Left cardiac atrium (tissue), 4 donors: ENCODE measurements at places on chromosomes 11 and 22. TPM values are rescaled to one million over a fixed set of nuclear protein-coding genes. Genes with fewer than 3 reads are reported as not detected.

GRCh38 chr11:97865424-97866012 is 1155.2 kb upstream of the CNTN5 start:
- DNase-seq = no peak

DNA sequence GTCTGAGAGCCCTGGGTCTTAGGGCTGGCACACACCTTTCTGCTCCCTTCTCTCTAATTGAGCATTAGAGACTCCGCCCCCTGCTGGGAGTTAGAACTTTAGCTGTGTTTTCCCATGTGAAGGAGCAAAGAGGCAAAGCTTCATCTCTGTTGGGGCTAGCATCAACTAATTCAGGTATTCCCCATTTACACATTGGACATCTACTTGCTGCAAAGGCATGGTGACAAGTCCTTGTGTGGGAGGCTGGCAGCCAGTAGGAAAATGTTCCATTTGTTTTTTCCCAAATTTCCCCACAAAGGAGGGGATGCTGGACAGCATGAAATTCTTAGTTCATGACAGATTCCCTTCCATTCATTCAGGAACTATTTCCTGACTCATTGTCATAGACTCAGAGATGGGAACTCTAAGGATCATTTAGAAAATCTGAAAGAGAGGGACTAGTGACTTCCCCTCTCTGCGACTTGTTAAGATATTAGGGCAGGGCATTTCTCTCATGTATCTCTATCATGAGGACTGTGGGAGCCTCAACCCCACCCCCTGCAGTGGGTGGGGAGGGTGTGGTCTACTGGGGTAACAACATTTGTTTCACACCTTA is 3.6 kb downstream of the CD44 start:
- no peak for DNase-seq

DNA sequence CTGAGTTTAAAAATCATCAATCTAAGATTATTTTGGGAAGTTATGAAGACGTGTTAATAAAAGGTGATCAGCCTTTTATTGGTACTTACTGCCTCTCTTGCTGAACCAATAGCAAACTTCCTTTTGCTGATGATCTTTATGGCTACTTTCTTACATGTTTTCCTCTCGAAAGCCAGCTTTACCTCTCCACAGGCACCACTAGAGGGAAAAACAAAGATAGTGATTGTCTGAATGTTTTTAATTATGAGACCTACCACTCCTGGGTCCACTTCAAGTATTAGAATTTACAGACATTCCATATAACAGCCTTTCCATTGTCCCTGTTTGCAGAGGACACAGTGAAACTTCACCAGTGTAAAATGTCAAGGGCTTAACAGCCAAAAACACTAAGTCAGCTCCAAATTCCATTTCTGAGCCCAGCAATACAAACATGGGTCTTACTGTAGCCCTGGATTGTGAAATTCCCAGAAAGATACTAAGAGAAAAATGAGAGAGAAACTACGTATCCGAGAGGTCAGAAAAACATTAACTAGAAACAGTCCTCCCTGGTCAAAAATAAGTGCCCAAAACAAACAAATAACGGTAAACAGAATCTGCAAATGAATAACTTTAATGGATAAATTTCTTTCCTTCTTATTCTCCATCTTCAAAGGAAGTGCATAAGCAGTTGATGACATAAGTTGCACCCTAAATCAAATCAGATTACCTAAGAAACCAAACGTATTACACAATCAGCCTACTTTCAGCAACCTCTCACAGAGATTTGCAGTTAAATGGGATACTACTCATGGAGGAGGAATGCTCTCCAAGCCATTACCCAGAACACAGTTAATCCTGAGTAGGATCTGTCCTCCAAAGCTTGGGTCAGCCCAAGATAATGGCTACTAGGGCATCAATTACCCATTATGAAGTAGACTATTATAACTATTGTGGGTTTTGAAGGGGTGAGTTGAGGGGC is 29.5 kb downstream of the CHEK2 start:
- no peak for DNase-seq

- no peak for DNase-seq
These were observed 58.9 kb upstream of the ARHGAP32 start for GRCh38 chr11:129251067-129251466.

DNA sequence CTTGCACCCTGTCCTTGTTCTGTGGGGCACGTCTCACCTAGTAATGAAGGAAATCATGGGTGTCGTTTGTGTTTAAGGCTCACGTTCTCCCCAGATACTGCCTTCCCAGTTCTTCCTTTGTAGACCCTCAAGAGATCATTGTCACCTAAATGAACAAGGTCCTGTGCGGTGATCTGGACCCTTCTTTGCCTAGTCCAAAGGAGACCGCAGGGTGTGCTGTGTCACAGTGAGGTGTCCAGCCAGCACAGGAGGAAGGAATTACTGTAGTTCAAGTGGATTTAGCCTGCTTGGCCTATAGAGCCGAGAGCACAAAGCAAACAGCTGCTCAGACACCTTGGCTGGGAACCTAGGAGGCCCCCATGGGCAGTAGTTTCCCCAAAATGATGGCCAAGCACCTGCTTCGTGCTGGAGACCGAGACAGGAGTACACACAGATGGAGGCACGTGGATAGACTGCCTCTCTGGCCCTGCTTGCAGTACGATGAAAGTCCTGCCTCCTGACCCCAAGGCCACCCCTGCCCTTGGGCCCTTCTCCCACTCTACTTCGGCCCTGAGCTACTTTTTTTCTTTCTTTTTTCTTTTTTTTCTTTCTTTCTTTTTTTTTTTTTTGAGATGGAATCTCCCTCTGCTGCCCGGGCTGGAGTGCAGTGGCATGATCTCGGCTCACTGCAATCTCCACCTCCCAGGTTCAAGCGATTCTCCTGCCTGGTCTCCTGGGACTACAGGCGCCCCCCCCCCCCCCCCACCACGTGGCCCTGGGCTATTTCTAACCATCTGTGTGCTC is 19.4 kb upstream of the PPFIA1 start:
- DNase-seq = no peak

Gene TRPC6
- 0.86 TPM for total RNA-seq

GRCh38 chr11:20099527-20099926 is 60.7 kb downstream of the DBX1 start:
- no peak for DNase-seq

DNA sequence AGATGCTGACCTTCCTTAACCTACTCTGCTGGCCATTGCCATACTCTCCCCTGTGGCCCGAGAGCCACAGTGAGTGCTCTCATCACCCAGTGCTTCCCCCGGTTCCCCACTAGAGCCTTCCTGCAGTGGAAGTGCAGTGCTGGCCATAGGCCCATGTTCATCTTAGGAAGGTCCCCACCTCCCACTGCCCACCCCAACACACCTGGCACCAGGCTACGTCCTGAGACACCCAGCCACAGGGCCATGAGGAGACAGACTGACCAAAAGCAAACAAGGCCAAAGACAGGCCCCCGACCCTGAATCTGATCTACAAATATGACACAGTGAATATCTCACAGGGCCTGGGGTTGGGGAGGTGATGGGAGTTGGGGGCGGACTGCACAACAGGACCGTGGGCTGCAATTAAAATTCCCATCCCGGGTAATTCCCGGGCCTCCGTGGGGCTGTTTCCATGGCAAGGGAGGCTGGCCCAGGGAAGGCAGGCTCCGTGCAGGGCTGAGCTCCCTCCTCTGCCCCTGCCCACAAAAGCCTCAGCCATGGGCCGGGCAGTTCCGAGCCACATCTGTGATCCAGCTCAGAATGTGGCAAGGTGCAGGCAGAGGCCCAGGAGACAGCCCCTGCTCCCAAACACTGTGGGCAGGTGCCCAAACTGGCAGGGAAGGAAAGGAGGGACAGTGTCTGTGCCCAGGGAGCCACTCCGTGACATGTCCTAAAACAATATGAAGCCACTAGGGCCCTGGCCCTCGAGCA is 5.1 kb upstream of the CHST1 start:
- no peak for DNase-seq

Gene CTSF
- 71.9 TPM for total RNA-seq

Gene MMP12
- not detected for total RNA-seq

Gene POLR3H
- 34.0 TPM for total RNA-seq

Gene ARSA
- 27.0 TPM for total RNA-seq

GRCh38 chr11:128988242-128988970 is 45.7 kb upstream of the TP53AIP1 start:
- no peak for DNase-seq

Gene KDM4E
- total RNA-seq = not detected

DNA sequence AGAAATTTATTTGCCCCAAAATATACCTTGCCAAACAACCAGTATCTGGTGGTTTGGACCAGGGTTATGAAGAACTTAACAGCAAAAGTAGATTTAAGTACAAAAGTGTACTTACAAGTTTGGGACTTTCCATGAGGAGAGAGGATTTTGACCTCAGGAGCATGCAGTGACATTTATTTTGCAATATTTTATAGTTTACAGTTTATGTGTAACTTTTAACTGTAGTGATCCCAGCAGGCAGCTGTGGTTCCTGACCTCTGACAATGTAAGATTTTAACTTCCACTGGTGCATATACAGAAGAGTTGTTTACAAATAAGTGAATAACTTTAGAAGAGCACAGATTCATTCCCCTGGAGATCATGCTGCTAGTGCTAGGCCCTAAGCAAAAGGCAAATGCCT is 6.7 kb downstream of the OR8D1 start:
- DNase-seq = no peak

- no peak for DNase-seq
These were observed 789 bp upstream of the FAM111A start for GRCh38 chr11:59141673-59142460.

Gene OR56A1
- not detected for total RNA-seq

- DNase-seq = no peak
These were observed 504 bp upstream of the ZNF215 start for GRCh38 chr11:6925636-6926207.

GRCh38 chr11:102437727-102438126 is 14.8 kb downstream of the TMEM123 start:
- DNase-seq = no peak

Gene KRTAP5-2
- total RNA-seq = not detected

- no peak for DNase-seq
These were observed at the start of gene OR2AG2 for GRCh38 chr11:6771926-6772893. OR2AG2 (minus strand) TSS chr11:6771976; CDS start chr11:6768957, 3,019 bp downstream.

- DNase-seq = no peak
These were observed 13.1 kb downstream of the SYNGR1 start for GRCh38 chr22:39362932-39363331.

Gene OR2D2
- total RNA-seq = not detected

GRCh38 chr11:115104851-115105453 is 399.3 kb downstream of the CADM1 start:
- DNase-seq = no peak

Gene MACROD1
- 37.9 TPM for total RNA-seq

Gene JHY
- total RNA-seq = 3.9 TPM

- DNase-seq = no peak
These were observed 154.2 kb upstream of the TTC12 start for GRCh38 chr11:113159988-113160807.

Gene MSANTD4
- 19.5 TPM for total RNA-seq
